ENCODE measurements at places on chromosomes 4 and X.

GRCh38 chr4:36385951-36386571 lies 104.6 kb downstream of the DTHD1 start:
- DNase-seq = peak; percentile 73

DNA sequence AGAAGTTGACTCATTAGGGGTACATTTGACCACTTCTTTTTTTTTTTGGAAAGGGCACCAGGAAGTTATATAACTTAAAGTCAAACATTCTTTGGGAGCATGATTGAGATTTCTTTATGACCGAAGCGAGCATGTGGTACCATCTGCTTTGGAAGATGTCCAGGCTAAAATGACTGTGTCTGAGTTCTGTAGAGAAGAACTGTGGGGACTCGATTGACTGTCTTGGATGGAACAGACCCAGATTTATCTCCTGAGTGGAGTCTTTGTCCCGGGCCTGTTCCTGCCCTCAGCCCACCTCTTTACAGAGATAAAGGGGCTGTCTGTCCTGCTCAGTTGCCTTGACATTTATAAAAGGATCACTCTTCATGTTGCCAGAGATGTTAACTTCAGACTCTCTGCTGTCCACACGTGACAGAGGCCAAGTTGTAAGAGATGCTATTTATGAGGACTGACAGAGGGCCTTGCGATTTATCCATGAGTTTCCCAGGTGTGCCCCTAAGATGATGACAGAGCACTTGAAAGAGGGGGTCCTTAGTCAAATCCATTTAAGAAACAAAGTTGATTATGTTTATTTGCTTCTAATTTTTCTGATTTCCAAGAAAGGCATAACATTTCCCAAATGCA lies 16.8 kb downstream of the SMIM20 start:
- DNase-seq = no peak

DNA sequence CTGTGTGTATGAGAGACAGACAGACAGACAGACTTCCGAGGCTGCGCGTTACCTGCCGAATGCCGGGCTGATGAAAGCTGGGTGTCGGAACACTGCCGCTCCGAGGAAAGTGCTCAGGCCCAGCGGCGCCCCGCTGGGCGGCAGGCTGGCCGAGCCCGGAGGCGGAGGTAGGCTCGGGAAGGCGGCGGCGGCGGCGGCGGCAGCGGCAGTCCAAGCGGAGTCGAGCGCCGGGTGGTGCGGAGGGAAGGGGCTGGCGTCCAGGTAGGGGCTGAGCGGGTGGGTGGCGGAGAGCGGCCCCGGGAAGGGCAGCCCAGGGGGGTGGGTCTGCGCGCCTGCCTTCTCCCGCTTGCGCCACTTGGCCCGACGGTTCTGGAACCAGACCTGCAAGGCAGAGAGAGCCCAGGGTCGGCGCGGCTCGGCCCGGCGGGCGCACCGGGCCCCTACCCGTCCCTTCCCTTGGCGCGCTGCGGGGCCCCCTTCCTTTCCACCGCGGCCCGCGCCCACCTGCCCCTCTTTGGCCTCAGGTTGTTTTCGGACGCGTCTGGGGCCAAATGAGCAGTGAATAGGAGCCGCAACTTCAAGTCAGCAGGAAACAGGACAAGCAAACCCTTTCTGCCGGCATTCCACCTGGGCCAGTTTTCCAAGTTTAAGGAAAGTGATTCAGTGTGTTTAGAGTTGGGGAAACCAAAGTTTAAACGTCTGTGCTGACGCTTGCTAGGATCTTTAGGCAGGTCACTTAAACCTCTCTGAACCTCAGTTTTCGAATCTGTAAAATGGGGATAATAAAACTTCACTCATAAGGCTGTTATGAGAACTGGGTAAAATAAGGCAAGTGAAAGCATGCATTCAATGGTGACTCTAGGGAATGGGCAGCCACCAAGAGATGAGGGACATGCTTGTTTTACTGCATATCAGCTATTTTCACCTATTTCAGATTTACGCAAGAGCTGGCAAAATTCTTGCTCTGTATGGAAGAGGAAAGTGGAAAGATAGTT lies 8.4 kb downstream of the ARX start:
- peak; percentile 66 for DNase-seq

DNA sequence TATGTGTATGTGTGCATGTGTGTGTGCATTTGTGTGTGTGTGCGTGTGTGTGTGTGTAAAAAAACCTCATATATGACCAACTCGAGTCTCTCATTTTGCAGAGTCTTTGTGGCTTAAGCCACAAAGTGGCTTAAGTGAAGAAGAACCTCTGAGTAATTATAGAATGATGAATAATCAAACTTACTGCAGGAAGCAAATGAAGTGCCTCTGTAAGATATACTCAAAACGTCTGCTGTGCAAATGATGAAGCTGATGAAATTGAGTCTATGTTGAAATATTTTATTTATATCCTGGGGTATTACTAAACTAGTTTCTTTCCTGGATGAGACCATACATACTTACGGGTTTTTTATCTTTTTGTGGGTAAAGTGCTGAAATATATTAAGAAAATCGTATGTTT lies 1198.7 kb downstream of the PCDH7 start:
- no peak for DNase-seq

DNA sequence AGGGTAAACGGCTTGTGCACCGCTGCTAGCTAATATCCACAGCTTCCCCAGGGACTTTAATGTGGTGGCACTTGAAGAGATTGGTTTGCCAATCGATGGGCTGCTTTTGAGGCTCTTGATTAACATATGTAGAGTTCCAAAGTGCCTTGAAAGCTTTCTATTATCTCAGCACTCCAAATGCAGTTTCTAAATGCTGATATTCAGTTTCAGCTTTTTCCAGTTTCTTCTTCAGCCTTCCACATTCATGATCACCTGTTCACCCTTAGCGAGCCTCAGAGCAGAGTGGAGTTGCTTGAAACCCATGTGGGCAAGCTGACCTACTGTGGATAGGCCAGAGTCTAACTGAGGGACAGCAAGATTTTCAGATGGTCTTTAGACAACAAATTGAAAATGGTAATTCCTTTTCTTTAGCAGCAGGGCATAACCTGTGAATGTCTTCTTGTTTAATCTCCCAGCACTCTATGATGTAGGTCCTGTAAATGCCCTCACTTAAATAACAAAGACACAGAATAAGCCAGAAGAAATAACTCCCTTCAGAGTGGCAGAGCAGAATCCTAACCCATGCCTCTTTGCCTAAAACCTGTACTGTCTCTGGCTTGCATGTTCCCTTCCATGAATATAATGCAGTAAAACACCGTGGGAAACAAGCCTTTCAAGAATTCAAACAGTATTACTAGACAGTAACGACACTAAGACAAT lies 99.8 kb downstream of the TSPAN5 start:
- DNase-seq = no peak

DNA sequence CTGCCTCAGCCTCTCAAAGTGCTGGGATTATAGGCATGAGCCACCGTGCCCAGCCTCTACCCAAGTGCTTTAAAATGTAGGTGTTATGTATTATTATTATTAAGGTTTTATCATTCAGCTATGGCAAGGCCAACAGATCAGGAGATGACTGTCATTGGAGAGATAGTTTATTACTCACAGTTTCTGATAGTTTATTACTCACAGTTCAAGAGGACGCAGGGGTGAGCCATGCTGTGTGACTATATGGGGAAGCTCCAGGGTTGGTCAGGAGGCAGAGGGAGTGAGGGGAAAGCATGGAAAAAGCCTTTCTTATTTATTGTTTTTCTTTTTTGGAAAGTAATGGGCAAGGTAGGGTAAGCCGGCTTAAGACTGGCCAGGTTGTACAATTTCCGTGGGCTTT lies 25.4 kb upstream of the ARSD start:
- no peak for DNase-seq

GRCh38 chrX:124737771-124738170 lies 391.4 kb downstream of the SH2D1A start:
- DNase-seq = no peak

GRCh38 chr4:186144198-186144945 lies 39.9 kb downstream of the FAM149A start:
- no peak for DNase-seq

- DNase-seq = no peak
These were observed 7.9 kb upstream of the GNRHR start for GRCh38 chr4:67762086-67762485.

DNA sequence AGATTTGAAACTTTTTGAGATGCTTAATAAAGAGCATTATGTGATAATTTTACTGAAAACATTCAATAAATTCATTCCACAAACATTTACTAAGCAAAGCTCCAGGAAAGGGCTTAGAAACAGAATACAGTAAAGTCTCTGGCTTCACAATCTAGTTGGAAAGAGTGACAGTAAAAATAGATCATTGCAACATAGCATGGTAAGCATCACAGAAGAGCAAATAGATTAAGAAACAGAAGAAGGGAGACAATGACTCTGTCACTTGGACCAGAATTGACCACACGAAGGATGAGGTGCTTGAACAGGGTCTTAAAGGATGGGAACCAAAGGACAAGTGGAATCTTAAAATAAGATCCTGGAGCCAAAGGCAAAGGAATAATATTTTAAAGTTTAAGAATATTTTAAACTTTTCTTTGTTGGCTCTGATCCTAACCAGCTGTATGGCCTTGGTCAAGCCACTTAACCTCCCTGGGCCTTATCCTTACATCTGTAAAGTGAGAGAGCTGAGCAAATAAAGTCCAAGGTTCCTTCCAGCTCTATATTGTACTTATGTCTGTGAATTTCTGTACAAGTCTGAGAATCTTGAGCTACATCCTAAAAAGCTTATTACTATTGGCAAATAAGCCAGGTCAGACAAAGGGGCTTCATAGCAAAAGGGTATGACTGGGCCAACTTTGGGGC lies 33.9 kb downstream of the SEC24D start:
- DNase-seq = no peak

- peak; percentile 64 for DNase-seq
These were observed 296.1 kb downstream of the TLL1 start for GRCh38 chr4:166169111-166169510.
